ENCODE measurements at places on chromosomes 7 and 10.

GRCh38 chr7:64990216-64990615 is 620 bp downstream of the ZNF117 start:
- DNase-seq = no peak

DNA sequence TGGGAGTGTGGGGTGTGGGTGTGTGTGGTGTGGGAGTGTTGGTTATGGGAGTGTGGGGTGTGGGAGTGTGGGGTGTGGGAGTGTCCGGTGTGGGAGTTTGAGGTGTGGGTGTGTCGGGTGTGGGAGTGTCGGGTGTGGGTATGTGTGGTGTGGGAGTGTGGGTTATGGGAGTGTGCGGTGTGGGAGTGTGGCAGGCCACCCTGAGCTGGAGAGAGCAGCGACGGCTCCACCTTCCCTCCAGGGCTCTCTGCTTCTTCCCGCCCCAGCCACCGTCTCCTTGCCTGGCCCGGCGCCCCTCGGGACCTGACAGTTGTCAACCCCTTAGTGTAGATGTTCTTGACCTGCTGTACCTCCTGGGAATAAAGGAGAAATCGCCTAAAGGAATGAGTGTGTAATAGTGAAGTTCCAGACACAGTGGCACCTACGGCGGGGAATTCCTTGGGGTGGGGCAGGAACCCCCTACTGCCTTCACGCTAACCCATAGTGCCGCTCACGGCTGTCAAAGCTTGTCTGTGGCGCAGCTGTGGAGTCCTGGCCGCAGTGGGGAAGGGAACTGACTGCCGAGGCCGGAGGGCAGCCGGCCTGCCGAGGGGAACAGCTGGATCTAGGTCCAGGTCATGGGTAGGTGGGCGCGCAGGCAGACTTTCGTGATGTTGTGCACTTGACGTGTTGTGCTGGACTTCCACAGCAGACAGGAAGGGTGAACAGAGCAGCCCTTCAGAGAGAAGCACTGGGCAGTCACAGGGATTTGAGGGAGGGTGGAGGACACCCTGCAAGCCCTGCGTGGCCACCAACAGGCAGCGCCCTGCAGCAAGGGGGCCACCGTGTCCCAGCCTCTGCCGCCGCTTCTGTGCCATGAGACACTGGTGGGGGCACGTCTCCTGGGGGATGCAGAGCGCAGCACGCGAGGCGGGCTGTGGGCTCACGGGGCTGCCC is 49.0 kb upstream of the EN2 start:
- DNase-seq = no peak

DNA sequence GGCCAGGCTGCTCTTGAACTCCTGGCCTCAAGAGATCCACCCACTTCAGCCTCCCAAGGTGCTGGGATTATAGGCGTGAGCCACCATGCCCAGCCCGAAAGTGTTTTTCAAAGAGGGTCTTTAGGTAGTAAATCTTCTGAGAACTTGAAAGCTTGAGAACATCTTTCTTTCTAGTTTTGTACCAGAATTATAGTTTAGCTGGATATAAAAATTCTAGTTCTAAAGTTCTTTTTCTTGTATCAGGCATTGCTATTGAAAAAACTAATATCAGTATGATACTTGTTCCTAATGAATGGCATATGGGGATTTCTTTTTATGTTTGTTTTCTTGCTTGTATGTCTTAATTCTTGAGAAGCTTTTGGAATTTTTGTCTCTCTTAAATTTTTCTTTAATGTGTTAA is 43.2 kb downstream of the TLX1 start:
- no peak for DNase-seq

- DNase-seq = no peak
Observed at GRCh38 chr10:87511526-87511925, 6.8 kb downstream of the MINPP1 start.

DNA sequence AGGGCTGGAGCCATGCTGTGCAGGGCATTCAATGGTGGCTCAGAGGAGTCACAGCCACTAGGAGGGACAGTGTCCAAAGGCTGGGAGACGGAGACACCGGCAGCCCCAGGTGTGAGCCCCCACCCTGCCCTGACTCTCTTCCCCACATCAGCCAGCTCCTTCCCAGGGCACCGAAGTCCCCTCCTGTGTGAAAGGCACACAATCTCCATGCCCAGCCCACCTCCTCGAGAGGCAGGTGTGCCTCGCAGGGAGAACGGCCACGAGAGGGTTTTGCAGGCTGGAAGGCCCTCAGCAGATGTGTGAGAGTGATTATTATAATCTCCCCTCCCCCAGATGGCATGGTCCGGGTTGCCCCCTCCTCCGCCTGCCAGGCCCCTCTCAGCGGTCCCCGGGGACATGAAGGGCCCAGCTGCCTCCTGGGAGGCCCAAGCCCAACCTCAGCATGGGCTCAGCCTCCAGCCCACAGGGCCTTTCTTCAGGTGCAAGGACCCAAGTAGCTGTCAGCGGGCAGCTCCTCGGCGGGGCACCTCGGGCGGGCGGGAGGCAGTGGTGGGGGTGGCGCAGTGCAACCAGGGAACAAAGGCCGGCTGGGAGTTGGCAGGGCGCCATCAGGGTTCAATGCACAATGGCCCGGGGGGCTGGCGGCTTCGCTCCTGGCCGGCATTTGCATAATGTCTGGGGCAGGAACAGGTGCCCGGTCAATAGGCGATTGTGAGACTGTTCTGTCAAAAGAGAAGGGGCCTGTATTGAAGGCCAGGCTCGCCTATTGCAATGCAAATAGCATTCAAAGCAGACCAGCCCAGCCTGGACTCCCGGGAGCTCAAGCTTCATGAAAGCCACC is 155.3 kb upstream of the ZMIZ1 start:
- DNase-seq = no peak

- no peak for DNase-seq
Observed at GRCh38 chr7:154644366-154644765, 358.6 kb downstream of the PAXIP1 start.

- no peak for DNase-seq
Observed at GRCh38 chr7:152633504-152633903, 42.4 kb downstream of the XRCC2 start.

DNA sequence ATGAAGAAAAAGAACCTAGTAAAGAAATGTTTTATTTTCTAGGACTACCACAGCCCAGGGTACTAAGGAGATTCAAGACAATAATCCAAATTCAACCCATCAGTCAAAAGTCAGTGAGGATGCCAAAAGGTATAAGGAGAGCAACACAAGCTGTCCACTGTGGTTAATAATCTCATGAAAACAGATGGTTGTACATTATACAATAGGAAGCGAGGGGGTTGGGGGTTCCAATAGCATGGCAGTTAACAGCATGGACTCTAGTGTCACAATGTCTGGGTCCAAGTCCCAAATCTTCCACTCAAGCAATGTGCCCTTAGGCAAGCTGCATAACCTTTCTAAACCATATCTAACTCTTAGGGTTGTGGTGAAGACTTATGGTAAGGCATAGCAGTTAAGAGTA is 35.1 kb downstream of the BRAF start:
- DNase-seq = no peak

- no peak for DNase-seq
Observed at GRCh38 chr7:125592331-125592730, 662.7 kb upstream of the POT1 start.

DNA sequence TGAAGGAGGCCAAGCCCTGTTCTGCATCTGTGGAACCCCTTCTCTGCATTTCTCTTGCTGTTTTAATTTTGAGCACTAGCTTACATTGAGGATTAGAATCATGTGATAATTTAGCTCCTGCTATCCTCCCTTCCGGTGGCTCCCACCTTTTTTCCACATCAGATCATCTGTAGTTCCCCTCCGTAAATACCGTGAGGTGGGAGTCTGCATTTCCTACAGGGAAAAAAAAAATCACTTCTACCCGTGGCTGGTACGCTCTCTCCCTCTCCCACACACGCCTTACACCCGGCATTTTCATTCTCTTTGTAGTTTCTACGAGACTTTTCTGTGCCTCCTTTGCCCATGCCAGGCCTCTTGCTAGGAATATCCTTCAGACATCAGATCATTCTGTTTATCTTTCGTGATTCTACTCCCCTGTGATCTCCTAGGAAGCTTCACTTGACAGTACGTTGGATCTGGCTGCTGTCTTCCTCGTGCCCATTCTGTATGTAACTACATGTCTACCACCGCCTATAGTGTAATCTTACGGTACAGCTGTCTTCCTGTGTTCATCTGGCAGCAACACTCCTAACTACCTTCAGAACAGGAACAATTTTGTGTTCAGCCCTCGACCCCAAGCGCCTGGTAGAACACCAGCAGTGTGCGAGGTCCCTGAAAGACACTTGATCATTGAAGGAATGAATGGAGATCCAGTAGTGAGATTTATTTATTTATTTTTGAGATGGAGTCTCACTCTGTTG is 41.7 kb upstream of the OCM start:
- DNase-seq = no peak

- no peak for DNase-seq
Observed at GRCh38 chr7:24945899-24946298, 34.1 kb downstream of the OSBPL3 start.

DNA sequence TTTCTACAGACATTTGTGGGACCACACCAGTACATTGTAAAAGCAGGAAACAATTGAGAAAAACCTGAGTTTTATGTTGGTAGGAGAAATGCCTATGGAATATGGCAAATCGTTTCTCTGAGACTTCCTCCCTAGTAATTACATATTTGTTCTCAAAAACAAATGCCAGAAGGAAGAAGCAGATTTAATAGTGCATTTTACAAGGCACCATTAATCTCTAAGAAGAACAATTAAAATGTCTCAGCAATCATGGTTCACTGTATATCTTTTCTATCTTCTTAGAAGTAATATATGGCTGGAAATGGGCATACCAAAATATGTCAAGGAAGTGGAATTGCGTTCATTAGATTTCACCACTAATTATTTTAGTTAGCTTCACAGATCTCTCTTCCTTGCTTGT is 13.3 kb downstream of the CAV1 start:
- DNase-seq = no peak

DNA sequence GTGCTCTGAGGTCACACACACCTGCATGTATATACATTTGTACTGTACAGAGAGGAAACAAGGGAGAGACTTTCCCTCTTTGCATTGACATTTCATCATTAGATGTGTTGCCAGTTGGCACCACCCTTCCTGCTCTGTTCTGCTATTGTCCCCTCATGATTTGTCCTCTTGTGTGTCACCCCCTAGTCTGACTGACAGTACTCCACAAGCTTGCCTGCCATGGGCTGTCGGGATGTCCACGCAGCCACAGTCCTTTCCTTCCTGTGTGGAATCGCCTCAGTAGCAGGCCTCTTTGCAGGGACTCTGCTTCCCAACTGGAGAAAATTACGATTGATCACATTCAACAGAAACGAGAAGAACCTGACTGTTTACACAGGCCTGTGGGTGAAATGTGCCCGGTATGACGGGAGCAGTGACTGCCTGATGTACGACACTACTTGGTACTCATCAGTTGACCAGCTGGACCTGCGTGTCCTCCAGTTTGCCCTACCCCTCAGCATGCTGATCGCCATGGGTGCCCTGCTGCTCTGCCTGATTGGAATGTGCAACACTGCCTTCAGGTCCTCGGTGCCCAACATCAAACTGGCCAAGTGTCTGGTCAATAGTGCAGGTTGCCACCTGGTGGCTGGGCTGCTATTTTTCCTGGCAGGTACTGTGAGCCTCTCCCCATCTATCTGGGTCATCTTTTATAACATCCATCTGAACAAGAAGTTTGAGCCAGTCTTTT is 9.4 kb downstream of the CLDN12 start:
- DNase-seq = no peak

GRCh38 chr10:128520211-128520815 is 394.1 kb upstream of the MKI67 start:
- DNase-seq = no peak

DNA sequence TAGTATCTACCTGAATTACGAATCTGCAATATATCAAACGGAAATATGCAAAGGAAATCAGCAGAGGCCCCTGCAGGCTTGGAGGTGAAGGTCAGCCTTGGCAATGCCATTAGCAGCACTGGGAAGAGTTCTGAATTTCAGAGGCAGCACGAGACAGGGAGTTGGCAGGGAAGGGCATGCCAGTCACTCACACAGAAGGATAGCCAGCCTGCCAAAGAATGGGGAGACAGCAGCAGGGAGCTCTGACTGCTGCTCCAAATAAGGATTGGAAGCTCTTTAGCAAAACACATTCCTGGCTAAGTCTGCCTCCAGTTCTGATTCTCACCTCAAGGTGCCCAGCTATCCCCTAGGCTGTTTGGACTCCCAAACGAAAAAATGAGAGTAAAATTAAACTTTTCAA is 188.0 kb downstream of the PDE1C start:
- DNase-seq = no peak

- DNase-seq = no peak
Observed at GRCh38 chr7:148717266-148717793, 18.6 kb downstream of the CUL1 start.

DNA sequence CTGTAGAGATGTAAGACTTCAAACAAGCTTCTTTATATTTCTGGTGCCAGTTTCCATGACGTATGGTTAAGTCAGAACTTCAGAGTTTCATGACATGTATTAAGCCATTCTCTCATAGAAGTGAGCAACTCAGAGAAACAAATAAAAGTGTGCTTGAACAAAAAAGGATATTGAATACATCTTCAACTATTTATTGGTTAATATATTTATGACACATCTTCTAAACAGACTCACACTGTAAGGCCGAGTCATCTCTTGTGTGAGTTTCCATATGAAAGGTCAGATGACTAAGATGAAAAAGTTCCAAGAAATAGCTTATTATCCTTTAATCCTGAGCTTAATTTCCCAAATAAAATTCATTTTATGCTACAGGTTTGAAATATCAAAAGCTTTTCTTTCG is 105.5 kb upstream of the CSTF2T start:
- DNase-seq = no peak

- no peak for DNase-seq
Observed at GRCh38 chr10:47225928-47226645, 73.9 kb upstream of the GDF10 start.

DNA sequence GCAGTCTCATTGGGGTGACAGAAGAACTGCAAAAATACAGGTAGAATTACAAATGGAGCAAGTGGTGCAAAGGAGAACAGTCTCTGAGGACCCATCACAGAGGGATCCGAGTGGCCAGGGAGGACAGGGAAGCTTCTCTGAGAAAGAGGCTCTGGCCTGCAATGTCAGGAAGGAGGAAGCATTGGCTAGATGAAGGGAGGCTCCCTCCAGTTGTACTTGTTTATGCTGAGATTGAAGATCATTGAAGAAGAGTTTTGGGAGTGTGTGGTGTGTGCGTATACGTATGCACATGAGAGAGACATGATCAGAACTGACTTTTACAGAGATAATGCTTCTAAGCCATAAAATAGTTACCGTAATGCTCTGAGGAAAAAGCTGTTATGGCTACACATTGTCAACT is 274.7 kb upstream of the FZD8 start:
- no peak for DNase-seq

- DNase-seq = no peak
Observed at GRCh38 chr7:135939261-135939812, 37.8 kb downstream of the MTPN start.

- DNase-seq = no peak
Observed at GRCh38 chr10:119652361-119652730, 1.2 kb downstream of the BAG3 start.

GRCh38 chr10:99329304-99329553 is at the start of gene CNNM1:
CNNM1 (plus strand) TSS chr10:99329356; CDS start chr10:99329388, 32 bp downstream.
- no peak for DNase-seq
